T-cell (primary cell): ENCODE measurements at places on chromosomes 4 and X. TPM values are rescaled to one million over a fixed set of nuclear protein-coding genes. Genes with fewer than 3 reads are reported as not detected.

Gene TRPC3
- 0.42 TPM for total RNA-seq

Gene MYL5
- 26.3 TPM for total RNA-seq

Gene DCUN1D4
- total RNA-seq: 35.6 TPM

Gene XPNPEP2
- total RNA-seq: 0.20 TPM

Gene RHOXF2B
- not detected for total RNA-seq

Gene SLAIN2
- 75.2 TPM for total RNA-seq

Gene SGCB
- total RNA-seq: 5.1 TPM

Gene PSAPL1
- not detected for total RNA-seq

Gene SSX4
- total RNA-seq: not detected

Gene TCP11X2
- total RNA-seq: not detected

Gene MORC4
- total RNA-seq: 10.2 TPM
